ENCODE measurements at places on chromosomes 7 and 10. TPM values are rescaled to one million over a fixed set of nuclear protein-coding genes. Genes with fewer than 3 reads are reported as not detected.

WDFY4 gene
- 8.7 TPM for total RNA-seq

PNLIPRP1 gene
- total RNA-seq: 2.1 TPM

TDRD1 gene
- 2.0 TPM for total RNA-seq

DNA sequence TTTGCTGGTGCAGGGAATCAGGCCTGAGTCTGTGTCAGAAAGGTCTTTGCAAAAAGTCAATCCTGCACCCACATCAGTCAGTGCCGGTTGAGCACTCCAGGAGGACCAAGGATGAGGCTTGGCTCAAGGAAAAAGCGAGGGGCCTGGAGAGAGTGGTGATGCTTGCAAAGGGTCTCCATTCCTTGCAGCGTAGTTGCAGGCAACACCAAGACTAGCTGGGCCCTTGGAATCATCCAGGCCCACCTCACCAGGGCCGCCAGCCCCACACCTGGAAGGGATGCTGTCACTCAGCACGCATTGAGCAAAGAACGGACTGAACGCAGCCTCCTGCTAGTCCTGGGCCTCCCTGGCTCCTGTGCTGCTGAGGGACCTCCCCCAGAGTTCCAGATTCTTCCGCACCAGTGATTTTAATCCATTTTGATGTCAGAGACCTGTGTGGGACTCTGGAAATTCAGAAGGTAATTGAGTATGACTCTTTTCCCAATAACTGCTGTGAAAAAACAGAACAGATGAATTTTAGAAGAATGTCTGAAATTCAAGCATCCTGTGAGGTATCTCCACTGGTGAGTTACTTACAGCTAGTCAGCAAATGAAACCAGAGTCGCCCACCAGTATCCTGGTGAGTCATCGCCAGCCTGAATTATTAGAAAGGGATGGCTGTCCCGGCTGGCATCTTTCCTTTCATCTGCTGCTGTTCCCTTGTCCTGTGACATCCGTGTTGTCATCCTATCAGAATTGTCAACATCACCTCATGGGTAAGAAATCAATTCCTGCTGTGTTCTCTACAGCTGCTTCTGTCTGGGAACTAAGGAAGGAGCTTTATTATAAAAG, 150.8 kb upstream of the NPS start:
- DNase-seq: no peak

- DNase-seq: peak; percentile 49
These were observed 378 bp upstream of the PRKCQ start for GRCh38 chr10:6580279-6581029.

GRCh38 chr10:69383558-69383957, 33.2 kb downstream of the TACR2 start:
- no peak for DNase-seq

- DNase-seq: no peak
These were observed 131.0 kb downstream of the ST7 start for GRCh38 chr7:117084286-117084685.

GRCh38 chr7:90951986-90952954, 312.0 kb upstream of the FZD1 start:
- no peak for DNase-seq

GRCh38 chr7:139679731-139680594, 97.8 kb downstream of the HIPK2 start:
- DNase-seq: no peak

- DNase-seq: peak; percentile 46
These were observed 97.4 kb downstream of the C10orf105 start for GRCh38 chr10:71622154-71622526.

GRCh38 chr10:61397175-61397986, 55.8 kb downstream of the TMEM26 start:
- DNase-seq: no peak
